Activated CD8-positive, alpha-beta T cell treated with anti-CD3 and anti-CD28 coated beads for 36 hours (primary cell): ENCODE measurements at places on chromosomes 1 and 21.

DNA sequence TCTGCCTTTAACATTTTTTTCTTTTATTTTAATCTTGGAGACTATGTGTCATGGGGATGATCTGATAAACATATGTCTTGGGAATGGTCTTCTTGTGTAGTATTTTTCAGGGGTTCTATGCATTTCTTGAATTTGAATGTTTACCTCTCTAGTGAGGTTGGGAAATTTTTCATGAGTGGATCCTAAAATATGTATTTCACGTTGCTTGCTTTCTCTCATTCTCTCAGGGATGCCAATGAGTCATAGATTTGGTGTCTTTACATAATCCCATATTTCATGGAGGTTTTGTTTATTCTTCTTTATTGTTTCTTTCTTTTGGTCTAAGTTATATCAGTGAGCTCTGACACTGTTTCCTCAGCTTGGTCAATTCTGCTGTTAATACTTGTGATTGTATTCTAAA is 1237.2 kb downstream of the PLA2G4A start:
- DNase-seq, result no peak

GRCh38 chr1:16180291-16180824 is 24.5 kb upstream of the EPHA2 start:
- DNase-seq, result no peak

GRCh38 chr1:25971811-25972180 is 26.1 kb downstream of the PAFAH2 start:
- no peak for DNase-seq

DNA sequence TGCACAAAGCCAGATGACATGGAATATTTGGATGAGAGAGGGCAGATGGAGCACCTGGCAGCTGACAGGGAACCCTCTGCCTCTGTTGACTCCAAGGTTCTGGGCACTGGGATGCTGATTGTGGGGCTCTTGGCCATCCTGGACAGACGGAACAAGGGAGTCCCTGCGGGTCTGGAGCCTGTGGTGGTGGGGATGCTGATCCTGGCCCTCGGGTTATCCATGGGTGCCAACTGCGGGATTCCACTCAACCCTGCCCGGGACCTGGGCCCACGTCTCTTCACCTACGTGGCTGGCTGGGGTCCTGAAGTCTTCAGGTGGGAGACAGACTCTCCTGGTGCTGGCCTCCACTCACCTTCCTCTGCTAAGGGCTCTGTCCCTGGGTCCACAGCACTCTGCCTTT is 1.8 kb upstream of the ATP8B2 start:
- no peak for DNase-seq

DNA sequence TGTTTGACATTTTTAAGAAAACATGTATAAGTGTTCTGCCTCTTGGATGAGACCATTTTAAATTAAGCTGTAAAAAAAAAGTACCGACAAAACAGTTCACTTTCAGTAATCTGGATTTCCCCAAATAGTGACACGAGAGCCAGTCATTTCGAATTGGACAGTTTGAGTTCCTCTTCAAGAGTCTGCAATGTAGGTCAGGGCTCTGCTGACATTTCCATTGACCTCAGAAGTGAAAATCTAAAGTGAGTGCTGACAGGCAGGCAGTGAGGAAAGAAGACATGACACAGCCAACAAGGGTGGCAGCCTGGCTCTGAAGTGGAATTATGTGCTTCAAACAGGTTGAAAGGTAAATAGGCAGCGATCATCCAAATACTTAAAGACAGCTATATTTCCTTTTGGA is at the start of gene IL23R:
Gene IL23R (plus strand): TSS at position 259 of the 400 bp plus-strand sequence. CDS start 1,667 bp downstream, outside the sequence.
- peak; percentile 73 for DNase-seq

DNA sequence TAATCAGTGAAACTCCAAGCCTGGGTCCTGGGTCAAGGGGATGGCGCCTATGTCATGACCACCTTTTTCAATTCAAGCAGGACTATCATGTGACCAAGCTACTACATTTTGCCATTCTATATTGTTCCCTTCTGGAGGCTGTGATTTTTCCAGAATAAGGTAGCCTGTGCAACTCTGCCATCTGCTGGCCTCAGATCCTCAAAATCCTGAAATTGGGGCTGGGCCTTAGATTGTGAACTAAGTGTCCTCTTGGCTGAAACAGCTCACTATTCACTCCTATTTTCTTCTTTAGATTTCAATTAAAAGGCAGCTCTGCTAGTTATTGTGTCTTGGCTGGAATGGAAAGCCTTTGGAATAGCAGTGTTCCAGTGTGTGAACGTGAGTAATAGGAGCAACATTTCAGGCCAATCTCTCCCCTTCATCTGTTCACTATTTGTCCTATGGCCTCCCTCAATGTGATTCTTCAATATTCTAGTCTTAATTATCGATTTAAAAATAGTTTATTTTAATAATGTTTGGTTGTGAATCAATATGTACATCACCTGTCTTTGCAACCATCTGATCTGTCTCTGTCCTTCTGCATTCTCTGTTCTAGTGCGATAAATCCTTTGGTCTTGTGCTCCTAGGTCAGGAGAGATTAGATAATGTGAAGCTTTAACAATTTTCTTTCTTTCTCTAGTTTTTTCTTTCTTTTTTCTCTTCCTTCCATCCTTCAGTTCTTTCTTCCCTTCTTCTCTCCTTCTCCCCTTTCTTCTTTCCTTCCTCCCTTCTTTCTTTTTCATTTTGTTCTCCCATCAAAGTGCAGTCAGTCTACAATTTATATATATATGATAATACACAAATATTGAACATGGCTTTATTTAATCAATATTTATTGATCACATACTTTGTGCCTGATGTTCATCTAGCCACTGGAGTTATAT is 69.8 kb downstream of the CR1 start:
- DNase-seq, result peak; percentile 40

DNA sequence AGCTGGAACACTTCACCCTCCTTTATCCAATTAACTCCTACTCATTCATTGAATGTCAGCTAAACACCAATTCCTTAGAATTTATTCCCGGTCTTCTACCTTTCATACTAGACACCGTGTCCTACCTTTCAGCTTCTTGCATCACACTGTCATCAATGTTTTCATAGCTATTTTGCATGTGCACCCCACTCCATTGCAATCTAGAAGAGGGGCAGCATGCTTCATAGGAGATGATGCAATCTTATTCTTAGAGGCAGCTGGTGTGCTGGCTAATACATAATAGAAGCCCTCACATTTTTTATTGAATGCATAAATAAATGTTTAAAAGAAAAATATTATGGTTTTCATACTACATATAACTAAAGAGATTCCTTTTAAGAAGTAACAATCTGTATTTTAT is 123.6 kb downstream of the DSCAM start:
- DNase-seq, result no peak

GRCh38 chr1:44407430-44408211 is 2.6 kb downstream of the RNF220 start:
- peak; percentile 15 for DNase-seq

DNA sequence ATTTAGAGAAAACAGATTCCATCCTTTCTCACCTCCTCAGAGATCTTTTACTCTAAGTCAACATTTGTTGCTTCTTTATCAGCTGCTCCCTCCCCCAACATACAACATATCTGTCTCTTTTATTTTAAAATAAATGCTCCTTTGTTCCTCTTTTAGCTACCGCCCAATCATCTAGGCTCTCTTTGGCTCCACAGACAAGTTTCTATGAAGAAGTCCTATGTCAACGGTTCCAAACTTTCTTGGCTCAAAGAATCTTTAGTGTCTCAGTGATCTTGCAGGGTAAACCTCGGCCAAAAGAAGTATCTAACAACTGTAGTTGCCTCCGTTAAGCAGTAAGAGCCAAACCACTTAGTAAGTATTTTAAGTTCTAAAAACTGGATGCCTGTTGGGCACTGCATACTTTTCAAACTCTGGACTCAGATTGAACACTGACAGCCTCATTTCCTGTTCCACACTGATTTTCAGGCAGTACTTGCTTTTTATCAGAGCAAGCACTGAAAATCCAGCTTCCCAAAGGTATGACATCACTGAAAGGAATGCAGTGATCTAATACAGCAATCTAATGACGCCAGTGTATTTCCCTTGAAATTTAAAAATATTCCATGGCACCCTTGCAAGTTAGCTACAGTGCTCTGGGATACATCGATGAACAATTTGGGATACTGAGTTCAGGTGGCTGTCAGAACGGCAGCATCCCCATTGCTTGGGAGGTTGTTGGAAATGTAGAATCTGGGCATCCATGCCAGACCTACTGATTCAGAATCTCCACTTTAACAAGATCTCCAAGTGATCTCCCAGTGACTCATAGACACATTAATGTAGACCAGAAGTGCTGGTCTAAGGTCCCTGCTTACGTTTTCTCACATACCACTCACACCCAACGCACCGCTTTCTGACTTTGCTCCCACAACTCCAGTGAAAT is 26.8 kb downstream of the EGLN1 start:
- no peak for DNase-seq

GRCh38 chr1:230303069-230303468 is 123.1 kb downstream of the PGBD5 start:
- no peak for DNase-seq

DNA sequence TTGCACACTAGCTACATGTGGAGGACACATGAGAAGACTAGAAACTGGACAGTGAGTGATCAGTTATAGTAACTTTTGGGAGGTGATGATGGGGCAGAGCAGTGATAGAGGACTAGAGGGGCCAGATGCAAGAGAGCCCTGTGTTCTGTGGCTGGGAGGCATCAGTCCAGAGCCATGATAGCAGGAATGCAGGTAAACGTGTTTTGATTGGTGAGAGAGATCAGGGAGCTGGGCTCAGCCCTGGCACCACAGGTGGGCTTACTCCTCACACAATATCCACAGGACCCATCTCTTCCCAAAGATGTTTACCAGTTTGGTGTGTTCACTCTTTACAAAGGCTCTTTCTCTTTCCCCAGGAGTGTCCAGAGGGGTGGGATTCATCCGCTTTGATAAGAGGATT is 86.5 kb downstream of the ELAVL4 start:
- DNase-seq, result no peak

- peak; percentile 67 for DNase-seq
Measured at GRCh38 chr1:43763497-43763973, 56.2 kb downstream of the ST3GAL3 start.

DNA sequence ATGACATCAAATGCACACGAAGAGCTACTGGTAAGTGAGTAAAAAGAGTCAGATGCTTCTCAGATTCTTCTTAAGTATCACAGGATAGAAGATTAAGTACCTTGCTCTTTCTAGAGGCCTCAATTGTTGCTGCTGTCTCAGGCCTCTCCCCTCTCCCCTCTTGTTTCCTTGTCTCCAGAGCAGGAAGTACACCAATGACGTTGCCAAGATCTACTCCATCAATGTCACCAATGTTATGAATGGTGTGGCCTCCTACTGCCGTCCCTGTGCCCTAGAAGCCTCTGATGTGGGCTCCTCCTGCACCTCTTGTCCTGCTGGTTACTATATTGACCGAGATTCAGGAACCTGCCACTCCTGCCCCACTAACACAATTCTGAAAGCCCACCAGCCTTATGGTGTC is 21.3 kb upstream of the SARS1 start:
- DNase-seq, result no peak

GRCh38 chr1:87426463-87427249 is 98.0 kb downstream of the LMO4 start:
- no peak for DNase-seq

- DNase-seq, result no peak
Measured at GRCh38 chr1:46755121-46755520, 36.2 kb upstream of the EFCAB14 start.

GRCh38 chr1:222127526-222128152 is 385.8 kb upstream of the DUSP10 start:
- DNase-seq, result no peak

GRCh38 chr1:31505911-31506497 is 70.3 kb upstream of the TINAGL1 start:
- peak; percentile 79 for DNase-seq

GRCh38 chr1:226674892-226675714 is 64.0 kb downstream of the ITPKB start:
- peak; percentile 91 for DNase-seq
